Stomach (tissue), 19 donors: ENCODE measurements at places on chromosomes 4 and X. TPM values are rescaled to one million over a fixed set of nuclear protein-coding genes. Genes with fewer than 3 reads are reported as not detected.

DNA sequence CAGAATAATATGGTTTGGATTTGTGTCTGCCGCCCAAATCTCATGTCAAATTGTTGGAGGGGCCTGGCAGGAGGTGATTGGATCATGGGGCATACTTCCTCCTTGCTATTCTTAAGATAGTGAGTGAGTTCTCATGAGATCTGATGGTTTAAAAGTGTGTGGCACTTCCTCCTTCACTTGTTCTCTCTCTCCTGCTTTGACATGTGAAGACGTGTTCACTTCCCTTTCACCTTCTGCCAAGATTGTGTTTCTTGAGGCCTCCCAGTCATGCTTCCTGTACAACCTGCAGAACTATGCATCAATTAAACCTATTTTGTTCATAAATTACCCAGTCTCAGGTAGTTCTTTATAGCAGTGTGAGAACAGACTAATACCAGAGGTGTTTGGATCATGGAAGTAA lies 325.7 kb upstream of the GIMD1 start:
- no peaks in the 10 kb centered on the region for H3K4me1 ChIP-seq
- H3K36me3 ChIP-seq = no peaks in the 10 kb centered on the region
- no peak for DNase-seq
- no peaks in the 10 kb centered on the region for H3K27me3 ChIP-seq

GRCh38 chr4:74669702-74670101 lies 124.6 kb downstream of the BTC start:
- H3K27ac ChIP-seq = no peak overlapping the region
- no peaks in the 10 kb centered on the region for H3K36me3 ChIP-seq
- H3K4me3 ChIP-seq = no peak overlapping the region
- H3K4me1 ChIP-seq = peaks cover 3% of the 10 kb centered on the region

- DNase-seq = no peak
- no peaks in the 10 kb centered on the region for H3K4me1 ChIP-seq
- no peaks in the 10 kb centered on the region for H3K36me3 ChIP-seq
Observed at GRCh38 chr4:126544276-126544675, 1088.5 kb upstream of the INTU start.

GRCh38 chrX:21702725-21703124 lies 44.6 kb upstream of the KLHL34 start:
- no peaks in the 10 kb centered on the region for H3K36me3 ChIP-seq
- no peak for DNase-seq
- no peaks in the 10 kb centered on the region for H3K27me3 ChIP-seq

GRCh38 chr4:77465271-77465670 lies 140.3 kb upstream of the CXCL13 start:
- H3K36me3 ChIP-seq = no peaks in the 10 kb centered on the region
- H3K4me3 ChIP-seq = no peak overlapping the region
- H3K4me1 ChIP-seq = no peaks in the 10 kb centered on the region
- H3K27me3 ChIP-seq = no peaks in the 10 kb centered on the region

DNA sequence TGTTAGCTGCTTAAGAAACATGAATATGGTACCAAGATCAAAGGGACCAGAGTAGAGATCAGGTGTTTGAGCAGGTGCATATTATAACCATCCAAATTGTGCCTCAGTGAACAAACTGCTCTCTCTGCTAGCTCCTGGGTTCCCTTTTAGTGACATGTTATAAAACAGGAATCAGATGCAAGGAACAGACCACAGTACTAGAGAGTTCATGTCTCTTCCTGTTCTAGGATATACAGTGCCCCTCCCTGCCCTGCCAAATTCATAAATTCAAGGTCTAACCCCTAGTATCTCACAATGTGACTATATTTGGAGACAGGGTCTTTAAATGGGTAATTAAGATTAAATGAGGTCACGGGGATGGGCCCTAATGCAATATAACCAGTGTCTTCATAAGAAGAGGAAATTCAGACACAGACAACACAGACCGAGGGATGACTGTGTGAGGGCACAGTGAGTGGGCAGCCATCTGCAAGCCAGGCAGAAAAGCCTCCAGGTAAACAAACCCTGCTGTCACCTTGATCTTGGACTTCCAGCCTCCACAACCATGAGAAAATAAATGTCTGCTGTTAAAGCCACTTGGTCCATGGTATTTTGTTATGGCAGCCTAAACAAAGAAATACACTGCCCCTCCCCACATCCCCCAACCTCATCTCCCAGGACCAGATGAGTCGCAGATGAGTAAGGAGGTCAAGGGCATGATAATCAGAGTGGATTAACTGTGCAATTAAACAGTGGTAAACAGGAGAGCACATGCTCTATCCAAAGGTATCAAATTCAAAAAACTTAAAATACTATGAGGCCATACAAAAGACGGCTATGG lies 82.5 kb downstream of the RBM47 start:
- no peak overlapping the region for H3K4me3 ChIP-seq
- no peaks in the 10 kb centered on the region for H3K27me3 ChIP-seq
- H3K4me1 ChIP-seq = peaks cover 18% of the 10 kb centered on the region

DNA sequence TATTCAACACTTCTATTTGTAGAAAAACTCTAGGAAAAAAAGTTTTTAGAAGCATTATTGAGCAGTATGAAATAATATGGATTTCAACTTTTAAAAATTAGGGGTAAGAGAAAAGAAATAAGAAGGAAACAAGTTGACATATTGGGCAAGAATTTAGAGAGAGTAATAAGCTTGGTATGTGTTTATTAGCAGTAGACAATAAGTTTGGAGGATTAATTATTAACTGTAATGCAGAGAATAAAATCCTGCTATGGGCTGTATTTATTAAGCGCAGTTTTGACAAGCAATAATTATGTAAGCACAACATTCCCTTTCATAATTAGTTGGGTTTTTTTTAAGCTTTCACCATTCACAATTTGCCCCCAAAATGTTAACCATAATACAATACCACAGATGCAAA lies 162.7 kb upstream of the SLC7A11 start:
- no peaks in the 10 kb centered on the region for H3K36me3 ChIP-seq
- H3K27ac ChIP-seq = no peak overlapping the region
- no peak overlapping the region for H3K4me3 ChIP-seq
- no peaks in the 10 kb centered on the region for H3K27me3 ChIP-seq

DNA sequence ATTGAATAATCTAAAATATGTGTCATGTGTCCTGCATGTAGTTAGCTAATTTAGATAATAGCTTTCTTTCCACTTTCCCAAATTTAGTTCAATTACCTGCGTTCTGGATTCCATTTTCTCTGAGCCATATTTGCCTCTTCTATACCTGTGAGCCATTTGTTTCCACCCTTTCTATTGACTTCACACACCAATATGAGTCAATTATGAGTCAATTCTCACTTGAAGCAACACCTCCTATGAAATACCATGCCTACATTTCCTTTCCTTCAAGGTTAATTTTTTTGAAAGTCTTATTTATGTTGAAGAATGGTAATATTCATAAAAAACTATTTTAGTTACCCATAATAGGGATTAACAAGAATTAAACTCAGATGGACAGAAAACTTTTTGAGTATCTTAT lies 25.8 kb downstream of the NPY2R start:
- H3K36me3 ChIP-seq = no peaks in the 10 kb centered on the region
- no peaks in the 10 kb centered on the region for H3K27me3 ChIP-seq
- no peak for DNase-seq
- no peak overlapping the region for H3K27ac ChIP-seq
- no peak overlapping the region for H3K4me3 ChIP-seq

ENPEP gene
- 0.72 TPM for total RNA-seq

C4orf50 gene
- 1.8 TPM for total RNA-seq
